ENCODE measurements at places on chromosomes 12 and 14. TPM values are rescaled to one million over a fixed set of nuclear protein-coding genes. Genes with fewer than 3 reads are reported as not detected.

AQP6 gene
- total RNA-seq, result not detected

EID3 gene
- 1.7 TPM for total RNA-seq

CRACR2A gene
- 3.0 TPM for total RNA-seq

LRRC43 gene
- not detected for total RNA-seq

STYK1 gene
- total RNA-seq, result 3.7 TPM

GUCY2C gene
- total RNA-seq, result not detected

RNASE11 gene
- not detected for total RNA-seq

C1S gene
- total RNA-seq, result 85.7 TPM

FLVCR2 gene
- total RNA-seq, result 53.8 TPM

TAS2R31 gene
- total RNA-seq, result 0.99 TPM

GALNT16 gene
- total RNA-seq, result 4.5 TPM

FERMT2 gene
- total RNA-seq, result 109 TPM

ANO4 gene
- 0.99 TPM for total RNA-seq

IFNG-AS1 gene
- total RNA-seq, result not detected

ESPL1 gene
- total RNA-seq, result 0.53 TPM

FGF6 gene
- total RNA-seq, result not detected

FOXG1 gene
- total RNA-seq, result not detected

DBX2 gene
- total RNA-seq, result not detected

IL31 gene
- total RNA-seq, result not detected

Data from myocyte (in vitro differentiated cells).